ENCODE measurements at places on chromosomes 7 and 10.

- no peak for DNase-seq
Measured at GRCh38 chr10:103885617-103886016, 30.2 kb upstream of the SH3PXD2A start.

DNA sequence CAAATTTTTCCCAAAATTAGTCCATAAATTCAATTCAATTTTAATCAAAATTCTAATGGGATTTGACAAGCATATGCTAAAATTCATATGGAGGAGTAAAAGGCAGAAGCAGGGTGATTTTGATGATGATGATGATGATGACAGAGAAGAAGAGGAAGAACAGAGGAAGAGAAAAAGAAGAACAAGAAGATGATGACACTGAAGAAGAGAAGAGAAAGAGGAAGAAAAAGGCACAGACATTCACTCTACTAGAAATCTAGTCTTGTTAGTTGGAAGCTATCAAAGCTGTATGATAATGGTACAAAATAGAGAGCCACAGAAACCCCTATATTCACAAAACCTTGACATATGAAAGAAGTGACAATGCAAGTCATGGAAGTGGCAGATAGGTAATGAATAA, 157.9 kb downstream of the ELMO1 start:
- DNase-seq, result no peak

DNA sequence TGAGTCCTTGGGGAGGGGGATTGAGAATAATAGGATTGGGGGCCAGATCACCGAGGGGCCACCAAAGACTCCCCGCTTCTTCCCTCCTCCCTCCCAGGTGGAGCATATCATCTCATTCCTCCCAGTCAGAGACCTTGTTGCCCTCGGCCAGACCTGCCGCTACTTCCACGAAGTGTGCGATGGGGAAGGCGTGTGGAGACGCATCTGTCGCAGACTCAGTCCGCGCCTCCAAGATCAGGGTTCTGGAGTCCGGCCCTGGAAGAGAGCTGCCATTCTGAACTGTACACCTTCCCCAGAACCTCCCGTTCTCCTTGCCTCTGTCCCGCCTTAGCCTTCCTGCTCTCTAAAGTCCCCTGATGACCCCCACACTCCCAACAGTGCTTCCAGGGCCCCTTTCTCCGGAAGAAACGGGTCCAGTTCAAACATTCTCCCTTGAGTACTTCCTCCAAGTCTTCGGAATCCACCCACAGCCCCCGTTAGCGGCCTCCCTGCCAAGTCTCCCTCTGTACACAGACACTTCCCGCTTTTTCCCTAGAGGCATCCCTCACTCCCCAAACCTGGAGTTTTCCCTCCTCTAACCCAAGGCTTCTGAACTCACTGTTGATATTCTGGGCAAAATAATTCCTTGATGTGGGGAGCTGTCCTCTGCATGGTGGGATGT, 4.1 kb downstream of the FBXO24 start:
- DNase-seq, result no peak

DNA sequence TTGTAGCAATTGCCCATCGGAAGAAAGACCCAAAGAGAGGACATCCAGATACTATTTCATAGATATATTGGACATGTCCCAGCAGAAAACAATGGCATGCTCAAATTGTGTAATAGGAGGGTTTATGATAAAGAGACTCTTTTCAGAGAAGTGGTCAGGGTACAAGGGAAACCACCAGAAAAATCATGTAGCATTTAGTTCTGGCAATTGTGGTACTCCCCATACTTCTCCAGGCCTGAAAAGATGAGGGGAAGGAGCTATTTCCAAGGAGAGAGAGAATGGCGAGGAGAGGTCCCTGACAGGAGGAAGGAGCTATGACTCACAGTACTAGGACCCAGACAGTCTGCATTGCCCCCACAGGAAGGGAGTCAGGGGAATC, 68.4 kb upstream of the ADO start:
- DNase-seq, result no peak

DNA sequence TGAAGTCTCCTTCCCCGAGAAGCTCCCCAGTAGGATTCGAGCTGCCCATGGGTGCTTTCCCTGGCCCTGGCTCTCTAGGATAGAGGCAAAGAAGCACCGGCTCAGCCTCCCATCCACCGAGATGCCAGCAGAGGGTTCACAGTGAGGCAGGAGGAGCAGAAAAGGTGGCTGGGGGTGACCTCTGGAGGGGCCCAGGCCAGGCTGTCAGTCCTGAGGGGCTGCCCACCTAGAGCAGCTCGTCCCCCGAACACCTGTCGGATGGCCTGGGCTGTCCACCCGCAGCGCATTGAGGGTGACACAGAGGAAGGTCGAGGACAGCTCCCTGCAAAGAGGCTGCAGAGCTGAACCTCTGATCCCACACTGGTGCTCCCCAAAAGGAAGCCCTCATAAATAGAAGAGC, 167.2 kb upstream of the PPP2R2D start:
- no peak for DNase-seq

GRCh38 chr10:79101560-79102497, 33.1 kb downstream of the ZMIZ1 start:
- DNase-seq, result no peak

DNA sequence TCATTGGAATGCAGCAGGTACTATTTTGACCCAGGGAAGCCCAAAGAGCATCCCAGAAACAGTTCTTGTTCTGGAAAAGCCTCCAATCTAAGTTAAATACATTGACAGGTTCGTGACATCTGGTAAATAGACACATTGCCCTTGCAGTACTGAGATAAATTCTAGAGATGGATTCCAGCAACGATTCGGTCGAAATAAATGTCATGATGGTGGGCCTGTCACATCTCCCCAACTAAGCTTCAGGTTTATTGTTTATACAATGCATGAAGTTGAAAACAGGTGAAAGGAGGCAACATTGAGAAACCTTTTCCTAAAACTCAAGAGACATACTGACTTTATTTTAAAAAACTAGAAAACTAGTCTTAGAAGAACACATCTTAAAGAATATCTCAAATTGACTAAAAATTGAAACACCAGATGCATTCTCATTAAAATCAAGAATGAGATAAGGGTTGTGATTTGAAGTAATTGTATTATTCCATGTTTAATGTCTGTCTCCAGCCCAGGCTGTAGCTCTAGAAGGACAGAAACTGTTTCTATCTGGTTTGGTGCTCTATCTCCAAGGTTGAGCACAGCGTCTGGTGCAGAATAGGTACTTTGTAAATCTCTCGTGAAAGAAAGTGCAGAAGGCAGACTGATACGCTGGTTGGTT, 114.0 kb downstream of the CABCOCO1 start:
- no peak for DNase-seq

- DNase-seq, result no peak
Measured at GRCh38 chr10:33749790-33750189, 415.3 kb upstream of the NRP1 start.

- no peak for DNase-seq
Measured at GRCh38 chr10:6894405-6894804, 314.3 kb upstream of the PRKCQ start.

GRCh38 chr7:85016286-85016685, 170.6 kb downstream of the SEMA3D start:
- DNase-seq, result no peak

- no peak for DNase-seq
Measured at GRCh38 chr7:27145165-27145913, 1.9 kb upstream of the HOXA5 start.

DNA sequence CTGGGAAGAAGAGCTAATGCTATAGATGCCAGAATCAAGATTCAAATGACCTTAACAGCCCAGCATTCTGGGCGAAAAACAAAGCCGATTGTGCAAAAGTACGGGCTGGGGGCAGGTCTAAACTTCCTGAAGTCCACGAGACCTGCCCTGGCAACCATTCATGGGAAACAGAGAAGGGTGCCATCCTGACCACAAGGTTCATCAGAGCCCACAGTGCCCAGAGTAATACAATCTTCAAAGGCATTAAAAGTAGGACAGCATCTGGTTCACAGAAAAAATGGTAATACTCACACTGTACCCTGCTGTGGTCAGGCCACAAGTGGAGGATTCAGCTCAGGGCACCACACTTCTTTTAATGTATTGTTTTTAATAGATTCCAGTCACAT, 36.1 kb downstream of the SORBS1 start:
- DNase-seq, result no peak

- no peak for DNase-seq
Measured at GRCh38 chr7:117386110-117386706, 41.1 kb downstream of the ASZ1 start.

DNA sequence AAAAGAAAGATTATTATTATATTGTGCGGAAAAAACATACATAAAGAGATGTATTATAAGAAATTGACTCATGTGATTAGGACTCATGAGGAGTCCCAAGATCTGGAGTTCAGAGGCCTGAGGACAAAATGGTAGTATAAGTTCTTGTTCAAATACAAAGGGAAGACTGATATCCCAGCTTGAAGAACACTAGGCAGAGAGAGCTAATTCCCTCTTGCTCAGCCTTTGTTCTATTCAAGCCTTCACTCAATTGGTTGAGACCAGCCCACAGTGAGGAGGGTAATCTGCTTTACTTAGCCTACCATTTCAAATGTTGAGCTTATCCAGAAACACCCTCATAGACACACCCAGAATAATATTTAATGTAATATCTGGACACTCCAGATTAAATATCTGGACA, 1683.8 kb downstream of the REEP3 start:
- DNase-seq, result no peak

GRCh38 chr10:60044971-60045370, 138.6 kb upstream of the CCDC6 start:
- DNase-seq, result no peak

DNA sequence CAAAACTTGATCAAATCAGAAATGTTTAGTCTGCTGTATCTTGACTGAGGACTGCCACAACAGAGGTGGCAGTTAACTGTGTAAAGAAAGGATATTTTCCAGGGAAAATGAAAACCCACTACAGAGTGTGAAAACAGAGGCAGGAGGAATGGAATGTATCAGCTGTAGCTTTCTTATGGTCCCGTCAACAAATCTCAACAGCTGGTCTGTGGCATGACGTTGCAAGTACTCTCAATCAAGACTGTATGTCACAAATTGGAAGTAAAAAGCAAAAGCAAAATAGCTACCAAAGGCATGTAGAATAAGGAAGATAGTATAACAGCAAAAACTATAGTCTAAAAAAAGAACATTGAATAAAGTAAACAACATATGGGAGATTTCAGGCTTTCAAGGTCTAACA, 123.5 kb downstream of the KMT2C start:
- no peak for DNase-seq

- DNase-seq, result no peak
Measured at GRCh38 chr7:106986450-106986977, 58.0 kb upstream of the PRKAR2B start.

DNA sequence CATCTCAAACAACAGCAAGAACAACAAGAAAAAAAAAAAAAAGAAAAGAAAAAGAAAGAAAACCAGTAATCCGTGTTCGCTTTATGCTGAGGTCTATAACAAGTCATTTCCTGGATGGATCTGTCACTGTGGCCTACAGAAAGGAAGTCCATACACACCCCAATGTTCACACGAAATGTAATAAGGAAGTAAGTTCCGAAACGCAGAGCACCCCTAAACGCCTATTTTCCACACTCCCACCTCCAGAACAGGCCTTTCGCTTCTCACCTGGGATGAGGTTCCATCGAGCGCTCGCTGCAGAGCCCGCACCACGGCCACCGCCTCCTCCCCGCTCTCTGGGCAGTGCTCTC, 735 bp downstream of the ZNF394 start:
- DNase-seq, result no peak

GRCh38 chr10:24382596-24382978, 173.6 kb downstream of the KIAA1217 start:
- DNase-seq, result no peak

- peak; percentile 66 for DNase-seq
Measured at GRCh38 chr7:151632750-151633515, 113.2 kb upstream of the RHEB start.

GRCh38 chr10:55233090-55233489, 432.1 kb upstream of the PCDH15 start:
- no peak for DNase-seq

- DNase-seq, result peak; percentile 1
Measured at GRCh38 chr10:43252783-43253341, 14.0 kb downstream of the RASGEF1A start.

GRCh38 chr7:148334441-148334956, 256.1 kb upstream of the C7orf33 start:
- DNase-seq, result no peak

GRCh38 chr10:95221124-95221523, 27.1 kb downstream of the ACSM6 start:
- no peak for DNase-seq

DNA sequence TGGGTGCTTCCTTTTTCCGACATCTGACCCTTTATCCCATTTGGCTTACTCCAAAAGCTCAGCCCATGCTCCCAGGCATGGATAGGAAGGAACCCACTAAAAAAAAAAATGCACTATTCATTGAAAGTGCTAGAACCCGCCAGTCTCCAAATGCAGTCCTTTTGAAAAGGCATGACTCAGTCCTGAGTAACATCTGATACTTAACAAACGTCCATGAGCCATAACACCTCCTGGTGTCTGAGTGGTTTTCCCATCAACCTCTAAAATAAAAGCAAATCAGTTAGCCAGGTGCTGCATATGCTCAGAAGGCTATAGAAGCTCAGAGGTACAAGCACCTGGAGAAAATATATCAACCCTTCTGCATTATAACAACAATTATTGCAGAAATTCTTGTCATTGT, 45.0 kb upstream of the CACUL1 start:
- no peak for DNase-seq

GRCh38 chr7:120028636-120029035, 244.3 kb upstream of the KCND2 start:
- DNase-seq, result no peak

GRCh38 chr7:66683770-66684123, 55.1 kb downstream of the KCTD7 start:
- no peak for DNase-seq

- DNase-seq, result no peak
Measured at GRCh38 chr10:63977329-63977923, 456.2 kb downstream of the REEP3 start.

DNA sequence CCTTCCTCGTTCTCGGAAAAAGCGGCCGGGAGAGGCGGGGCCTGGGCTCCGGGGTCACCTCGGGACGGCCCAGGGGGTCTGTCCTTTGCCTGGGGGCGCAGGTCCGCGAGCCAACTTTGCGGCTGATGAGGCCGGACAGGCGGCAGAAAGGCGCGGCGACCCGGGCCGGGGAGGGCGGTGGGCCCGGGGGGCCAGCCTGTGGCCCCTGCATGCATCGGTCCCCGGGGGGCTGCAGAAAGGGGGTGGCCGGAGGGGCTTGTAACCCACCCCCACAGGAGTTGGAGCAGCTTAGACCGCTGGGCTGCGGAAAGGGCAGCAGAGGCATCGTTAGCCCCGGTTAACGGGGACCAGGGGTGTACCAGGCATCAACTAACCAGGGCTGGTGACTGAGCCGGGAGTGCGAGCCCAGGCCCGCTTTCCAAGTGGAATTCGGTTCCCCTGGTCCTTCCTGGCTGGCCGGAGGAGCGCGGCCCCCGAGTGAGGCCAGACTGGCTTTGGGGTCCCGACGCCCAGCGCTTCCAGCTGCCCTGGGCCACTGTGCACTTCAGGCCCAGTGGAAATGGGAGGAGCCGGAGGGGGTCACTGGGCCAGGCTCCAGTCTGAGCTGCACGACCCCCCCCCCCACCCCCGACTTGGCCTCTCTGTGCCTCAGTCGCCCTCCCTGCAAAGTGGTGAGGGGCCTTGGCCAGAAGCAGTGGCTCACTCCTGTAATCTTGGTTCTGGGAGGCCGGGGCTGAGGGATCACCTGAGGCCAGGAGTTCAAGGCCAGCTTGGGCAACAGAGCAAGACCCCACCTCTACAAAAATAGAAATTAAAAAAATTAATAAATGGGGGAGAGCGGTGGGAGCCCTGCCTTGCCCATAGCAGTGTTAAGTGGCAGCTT, 919 bp downstream of the SLC29A4 start:
- no peak for DNase-seq

GRCh38 chr7:1994931-1995330, 237.8 kb downstream of the MAD1L1 start:
- DNase-seq, result no peak

- DNase-seq, result no peak
Measured at GRCh38 chr10:52652431-52653262, 119.9 kb downstream of the MBL2 start.
